ENCODE measurements at places on chromosomes 3 and 15.

- no peak for DNase-seq
Measured at GRCh38 chr15:58431221-58432149, at the start of gene LIPC. LIPC (plus strand) TSS chr15:58431991; CDS start chr15:58432033, 42 bp downstream.

- DNase-seq: no peak
Measured at GRCh38 chr3:172213200-172213599, 173.8 kb downstream of the FNDC3B start.

DNA sequence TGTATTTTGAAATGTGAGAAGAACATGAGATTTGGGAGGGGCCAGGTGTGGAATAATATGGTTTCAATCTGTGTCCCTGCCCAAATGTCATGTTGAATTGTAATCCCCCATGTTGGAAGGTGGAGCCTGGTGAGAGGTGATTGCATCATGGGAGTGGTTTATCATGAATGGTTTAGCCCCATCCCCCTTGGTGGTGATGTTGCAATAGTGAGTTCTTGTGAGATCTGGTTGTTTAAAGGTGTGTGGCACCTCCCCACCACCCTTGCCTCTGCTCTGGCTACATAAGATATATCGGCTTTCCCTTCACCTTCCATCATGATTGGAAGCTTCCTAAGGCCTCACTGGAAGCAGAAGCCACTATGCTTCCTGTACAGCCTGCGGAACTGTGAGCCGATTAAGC is 23.9 kb upstream of the TMEM108 start:
- no peak for DNase-seq

- no peak for DNase-seq
Measured at GRCh38 chr15:43429687-43430086, 58.8 kb downstream of the TUBGCP4 start.

- DNase-seq: peak; percentile 14
Measured at GRCh38 chr15:41811432-41812195, 16.3 kb upstream of the JMJD7 start.

DNA sequence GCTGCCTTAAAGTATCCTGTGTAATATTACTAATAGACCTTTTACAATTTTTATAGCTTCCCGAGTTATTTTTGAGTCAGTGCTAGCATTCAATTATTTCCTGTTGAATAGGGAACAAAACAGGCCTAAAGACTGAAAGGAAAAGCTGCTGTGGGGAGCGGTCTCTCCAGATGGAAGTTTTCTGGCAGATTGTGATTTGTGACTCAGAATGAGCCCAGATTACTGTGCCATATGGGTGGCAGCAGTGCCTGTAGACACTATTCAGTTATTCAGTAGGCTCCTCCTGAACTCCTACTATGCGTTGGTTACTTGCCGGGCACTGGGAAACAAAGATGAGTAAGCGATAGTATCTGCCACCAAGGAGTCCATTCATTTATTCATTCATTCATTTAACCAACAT is 211.8 kb downstream of the CHST2 start:
- DNase-seq: no peak

- no peak for DNase-seq
Measured at GRCh38 chr3:175404621-175405020, 545.5 kb downstream of the NAALADL2 start.
